ENCODE measurements at places on chromosomes 7 and 10. TPM values are rescaled to one million over a fixed set of nuclear protein-coding genes. Genes with fewer than 3 reads are reported as not detected.

Gene ZNF862
- total RNA-seq: 9.9 TPM

Gene PNLIPRP3
- total RNA-seq: not detected

- DNase-seq: no peak
These were observed 131.4 kb downstream of the GPAM start for GRCh38 chr10:112052166-112052565.

GRCh38 chr10:103580430-103580829 lies 86.9 kb downstream of the NEURL1 start:
- no peak for DNase-seq

GRCh38 chr10:100986623-100986951 lies 710 bp downstream of the MRPL43 start:
- DNase-seq: no peak

DNA sequence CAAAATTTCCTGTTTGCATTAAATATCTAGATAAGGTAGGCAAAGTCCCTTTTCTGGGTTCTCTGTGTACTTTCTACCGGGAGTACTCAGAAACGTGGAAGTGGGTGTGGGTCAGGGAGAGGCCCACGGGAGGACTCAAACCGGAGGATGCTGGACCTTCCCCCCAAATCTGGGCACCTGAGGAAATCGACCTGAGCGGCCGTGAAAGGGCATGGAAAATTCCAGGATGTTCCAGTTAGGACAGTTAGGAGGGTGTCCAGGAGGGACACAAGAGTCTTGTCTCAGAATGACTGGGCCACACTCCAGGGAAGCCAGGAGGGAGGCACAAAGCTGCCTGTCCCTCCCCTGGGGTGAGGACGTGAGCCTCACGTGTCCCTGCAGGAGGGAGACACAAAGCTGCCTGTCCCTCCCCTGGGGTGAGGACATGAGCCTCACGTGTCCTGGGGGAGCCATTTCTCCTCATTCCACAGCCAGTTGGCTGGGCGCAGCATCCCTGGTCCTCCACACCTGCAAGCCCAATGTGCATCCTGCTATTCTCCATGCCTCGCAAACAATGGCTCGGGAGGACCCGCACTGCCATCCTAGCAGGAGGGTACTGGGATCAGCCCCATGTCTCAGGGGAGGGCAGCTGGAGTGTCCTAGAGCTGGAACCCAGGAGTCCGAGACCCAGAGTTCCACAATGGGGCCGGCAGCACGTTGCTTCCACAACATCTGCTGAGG lies 190.5 kb upstream of the PPP2R2D start:
- DNase-seq: no peak

GRCh38 chr10:930625-931325 lies 730 bp downstream of the LARP4B start:
- DNase-seq: no peak

GRCh38 chr10:29746080-29746797 lies 111.5 kb upstream of the SVIL start:
- DNase-seq: no peak

- no peak for DNase-seq
These were observed 150.8 kb downstream of the FAM107B start for GRCh38 chr10:14623931-14624330.
